Activated effector memory CD4-positive, alpha-beta T cell treated with Interleukin-2 at 50 U/mL for 16 hours (primary cell): ENCODE measurements at places on chromosomes 7 and 10.
A peak's percentile ranks its signal among the peaks of the same experiment; 100 is the strongest.

- no peak for DNase-seq
Observed at GRCh38 chr7:100975371-100975821, 6.0 kb downstream of the MUC12 start.

GRCh38 chr10:70843333-70843732 lies 27.6 kb downstream of the SGPL1 start:
- DNase-seq: no peak

DNA sequence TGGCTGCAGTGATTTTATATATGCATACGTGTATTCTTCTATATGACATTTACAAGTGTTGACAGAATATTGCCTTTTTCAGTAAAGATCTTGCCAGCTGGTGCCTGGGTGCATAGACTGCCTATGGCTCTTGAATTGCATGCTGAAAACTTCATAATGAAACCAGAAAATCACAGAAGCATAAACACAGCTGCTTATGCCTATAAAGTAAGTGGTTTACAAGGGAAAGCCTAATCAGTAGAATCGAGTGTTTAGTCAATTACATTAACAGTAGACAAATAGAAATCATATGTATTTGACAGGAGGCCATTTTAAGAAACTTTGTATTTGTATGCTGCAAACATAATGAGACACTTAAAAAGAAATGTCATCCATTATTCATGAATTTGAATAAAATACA lies 82.5 kb downstream of the TMEM168 start:
- DNase-seq: no peak

DNA sequence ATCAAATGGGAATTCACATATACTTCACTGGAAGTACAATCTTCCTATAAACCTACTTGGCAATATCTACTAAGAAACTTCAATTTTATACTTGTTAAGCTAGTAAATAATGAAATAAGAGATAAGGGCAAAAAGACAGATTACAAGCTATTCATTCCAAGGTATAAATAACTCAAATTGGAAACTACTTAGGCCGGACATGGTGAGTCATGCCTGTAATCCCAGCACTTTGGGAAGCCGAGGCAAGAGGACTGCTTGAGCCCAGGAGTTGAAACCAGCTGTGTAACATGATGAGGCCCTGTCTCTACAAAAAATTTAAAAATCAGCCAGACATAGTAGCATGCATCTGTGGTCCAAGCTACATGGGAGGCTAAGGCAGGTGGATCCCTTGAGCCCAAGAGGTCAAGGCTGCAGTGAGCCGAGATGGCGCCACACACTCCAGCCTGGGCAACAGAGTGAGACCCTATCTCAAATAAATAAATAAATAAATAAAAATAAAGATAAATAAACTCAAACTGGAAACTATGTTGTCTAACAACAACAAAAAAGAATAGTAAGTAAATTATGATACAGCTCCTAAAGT lies 37.6 kb downstream of the ARHGAP21 start:
- no peak for DNase-seq

DNA sequence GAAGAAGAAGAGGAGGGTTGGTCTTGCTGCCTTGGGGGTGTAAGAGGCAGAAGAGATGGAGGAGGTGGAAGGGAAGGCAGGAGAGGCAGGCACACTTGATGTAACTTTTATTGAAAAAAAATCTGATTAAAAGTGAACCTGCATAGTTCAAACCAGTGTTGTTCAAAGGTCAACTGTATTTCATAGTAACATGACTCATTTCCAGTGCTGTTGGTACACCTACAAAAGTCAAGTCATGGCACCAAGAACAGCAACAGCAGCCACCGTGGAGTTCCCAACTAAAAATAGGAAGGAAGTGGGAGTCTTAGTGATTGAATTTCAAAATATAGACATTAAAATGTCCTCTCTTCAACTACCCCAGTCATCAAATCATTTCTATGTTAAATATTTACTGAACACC lies 88.5 kb downstream of the CTNNA3 start:
- no peak for DNase-seq

DNA sequence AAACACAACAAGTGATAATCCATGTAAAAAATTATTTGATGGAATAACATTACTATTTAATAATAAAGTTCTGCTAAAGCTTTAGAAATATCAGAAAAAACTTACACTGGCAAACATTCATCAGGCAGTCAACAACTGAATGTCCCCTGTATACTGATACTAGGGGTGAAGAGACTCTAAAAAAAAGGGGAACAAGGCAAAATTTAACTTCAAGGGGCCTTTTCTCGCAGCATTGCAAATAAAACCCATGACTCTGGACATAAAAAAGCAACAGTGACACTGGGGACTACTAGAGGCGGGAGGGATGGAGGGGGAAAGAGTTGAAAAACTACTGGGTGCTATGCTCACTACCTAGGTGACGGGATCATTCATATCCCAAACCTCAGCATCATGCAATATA lies 5.8 kb upstream of the IFRD1 start:
- no peak for DNase-seq

DNA sequence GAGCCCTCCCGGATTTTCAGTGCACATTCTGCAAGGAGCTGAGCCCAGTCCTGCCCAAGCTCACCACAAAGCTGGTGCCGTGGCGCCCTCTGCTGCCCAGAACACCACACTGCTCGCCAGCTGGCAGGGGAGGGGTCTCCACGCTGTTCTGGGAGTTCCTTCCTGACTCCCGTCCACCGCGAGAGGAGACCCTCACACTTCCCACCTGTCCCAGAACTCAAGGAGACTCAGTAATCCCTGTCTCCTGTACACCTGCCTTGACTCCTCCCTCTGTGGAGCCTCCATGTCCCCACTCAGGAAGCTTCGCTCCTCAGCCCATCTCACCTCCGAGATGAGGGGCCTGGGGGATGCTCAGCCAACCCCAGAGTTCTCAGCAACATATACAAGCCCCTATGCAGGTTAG lies 11.3 kb downstream of the C10orf105 start:
- peak; percentile 55 for DNase-seq

- no peak for DNase-seq
Observed at GRCh38 chr10:1166101-1166827, 110.1 kb downstream of the WDR37 start.

- no peak for DNase-seq
Observed at GRCh38 chr10:99369126-99369525, 40.0 kb downstream of the CNNM1 start.

DNA sequence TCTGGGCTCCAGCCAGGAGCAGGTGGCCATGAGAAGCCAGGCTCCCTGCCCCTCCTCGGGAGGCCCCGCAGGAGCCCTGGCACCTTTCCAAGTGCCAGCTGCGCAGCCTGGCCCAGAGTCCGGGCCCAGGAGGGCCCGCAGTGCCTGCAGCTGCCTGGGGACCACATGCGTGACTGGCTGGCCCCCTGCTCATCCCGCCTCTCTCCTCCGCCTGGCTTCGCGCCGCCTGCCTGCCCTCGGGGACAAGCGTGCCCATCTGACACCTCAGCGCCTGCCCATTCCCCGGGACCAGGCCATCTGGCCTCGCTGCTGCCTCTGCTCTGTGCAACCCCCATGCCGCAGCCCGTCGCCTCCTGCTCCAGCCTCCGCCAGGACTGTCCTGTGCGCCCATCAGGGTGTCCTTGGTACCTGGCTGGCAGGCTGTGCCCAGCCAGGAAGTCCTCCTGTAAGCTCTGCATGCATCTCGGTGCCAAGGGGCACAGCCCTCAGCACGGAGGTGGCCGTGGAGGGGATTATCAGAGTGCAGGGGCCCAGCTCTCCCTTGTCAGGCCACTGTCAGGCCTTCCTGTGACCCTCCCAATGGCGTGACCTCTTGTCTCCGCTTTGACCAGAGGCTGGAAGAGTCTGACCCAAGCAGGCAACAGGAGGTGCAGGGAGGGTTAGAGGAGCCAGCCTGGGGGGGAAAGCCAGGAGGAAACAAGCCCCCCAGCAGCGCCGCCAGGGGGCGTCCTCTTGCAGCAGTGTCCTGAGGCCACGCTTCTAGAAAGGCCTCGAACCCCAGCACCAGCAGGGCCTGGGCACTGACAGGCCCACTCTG lies 50.5 kb downstream of the TMEM209 start:
- DNase-seq: no peak

DNA sequence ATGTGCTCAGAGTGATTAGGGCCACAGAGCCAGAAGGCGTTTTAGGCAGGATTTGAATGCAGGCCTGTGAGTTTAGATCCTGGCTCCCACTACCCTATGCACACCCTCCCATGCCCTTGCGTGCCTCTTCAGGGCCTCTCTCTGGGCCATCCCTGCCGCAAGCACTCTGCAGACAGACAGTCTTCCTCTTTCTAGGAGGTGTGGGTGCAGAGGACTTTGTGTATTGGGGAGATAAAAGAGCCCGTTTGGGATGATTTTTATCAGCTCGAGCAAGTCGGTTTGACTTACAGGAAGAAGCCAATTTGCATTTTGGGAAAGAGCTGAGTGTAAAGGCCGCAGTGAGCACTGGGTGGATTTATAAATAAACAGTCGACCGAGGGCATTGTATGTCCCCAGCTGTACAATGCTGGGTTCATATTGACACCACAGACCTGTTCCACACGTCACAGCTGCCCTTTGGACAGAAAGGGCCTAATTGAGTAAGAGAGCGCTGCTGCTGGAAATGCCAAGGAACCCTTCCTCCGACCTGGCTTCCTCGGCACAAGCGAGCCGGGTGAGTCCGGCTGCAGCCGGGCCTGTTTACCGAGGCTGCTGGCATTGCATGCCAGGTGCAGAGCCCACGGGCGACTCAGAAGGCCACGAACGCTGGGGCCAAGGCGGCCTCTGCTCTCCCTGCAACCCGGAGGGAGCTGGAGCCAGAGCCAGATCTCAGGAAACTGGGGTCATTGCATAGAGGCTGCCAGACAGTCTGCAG lies 25.1 kb downstream of the ZMIZ1 start:
- DNase-seq: no peak

DNA sequence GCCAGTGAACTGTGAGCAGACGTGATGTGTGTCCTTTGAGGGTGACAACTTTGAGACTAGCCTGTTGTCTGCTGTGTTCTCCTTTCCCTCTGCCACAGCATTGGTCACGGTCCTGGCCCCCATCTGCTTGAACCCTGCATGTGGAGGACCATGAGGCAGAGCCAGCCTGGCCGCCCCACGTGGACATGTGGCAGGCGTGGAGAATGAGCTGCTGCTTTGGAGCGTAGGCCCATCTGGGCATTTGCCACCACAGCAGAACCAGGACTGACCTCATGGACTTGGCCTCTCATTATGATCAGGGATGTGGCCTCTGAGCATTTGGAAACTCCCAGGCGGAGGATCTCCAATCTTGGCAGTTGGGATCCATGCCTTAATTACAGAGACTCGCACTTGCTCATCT lies 448.5 kb downstream of the TCERG1L start:
- DNase-seq: no peak

- no peak for DNase-seq
Observed at GRCh38 chr7:11746591-11746990, 85.4 kb downstream of the THSD7A start.

DNA sequence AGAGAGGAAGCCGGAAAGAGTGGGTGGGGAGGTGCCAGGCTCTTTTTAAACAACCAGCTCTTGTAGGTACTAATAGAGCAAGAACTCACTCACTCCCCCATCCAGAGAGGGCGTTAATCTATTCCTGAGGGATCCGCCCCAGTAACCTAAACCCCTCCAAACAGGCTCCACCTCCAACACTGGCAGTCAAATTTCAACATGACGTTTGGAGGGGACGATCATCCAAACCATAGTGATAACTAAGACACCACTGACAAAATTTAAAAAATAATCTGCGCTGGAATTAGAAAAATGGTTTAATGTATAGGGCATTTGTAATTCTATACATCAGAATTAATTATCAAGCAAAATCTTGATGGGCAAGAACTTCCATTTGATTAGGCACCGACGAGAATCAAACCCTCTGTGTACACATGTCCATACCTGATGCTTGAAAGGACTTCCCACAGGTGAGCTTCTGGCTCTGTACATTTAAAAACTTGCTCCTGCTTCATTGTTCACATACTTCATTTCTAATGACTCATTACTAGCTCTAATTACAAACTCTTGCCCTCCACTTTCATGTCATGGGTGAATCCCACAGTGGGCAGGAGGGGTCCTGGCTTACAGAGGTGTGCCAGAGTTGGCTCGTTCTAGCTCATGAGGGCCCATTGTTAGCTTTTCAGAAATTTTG lies 20.6 kb upstream of the KDM7A start:
- DNase-seq: no peak

- DNase-seq: no peak
Observed at GRCh38 chr10:71440506-71441035, 43.9 kb downstream of the CDH23 start.

GRCh38 chr10:125523347-125523746 lies 159.6 kb downstream of the TEX36 start:
- DNase-seq: no peak

DNA sequence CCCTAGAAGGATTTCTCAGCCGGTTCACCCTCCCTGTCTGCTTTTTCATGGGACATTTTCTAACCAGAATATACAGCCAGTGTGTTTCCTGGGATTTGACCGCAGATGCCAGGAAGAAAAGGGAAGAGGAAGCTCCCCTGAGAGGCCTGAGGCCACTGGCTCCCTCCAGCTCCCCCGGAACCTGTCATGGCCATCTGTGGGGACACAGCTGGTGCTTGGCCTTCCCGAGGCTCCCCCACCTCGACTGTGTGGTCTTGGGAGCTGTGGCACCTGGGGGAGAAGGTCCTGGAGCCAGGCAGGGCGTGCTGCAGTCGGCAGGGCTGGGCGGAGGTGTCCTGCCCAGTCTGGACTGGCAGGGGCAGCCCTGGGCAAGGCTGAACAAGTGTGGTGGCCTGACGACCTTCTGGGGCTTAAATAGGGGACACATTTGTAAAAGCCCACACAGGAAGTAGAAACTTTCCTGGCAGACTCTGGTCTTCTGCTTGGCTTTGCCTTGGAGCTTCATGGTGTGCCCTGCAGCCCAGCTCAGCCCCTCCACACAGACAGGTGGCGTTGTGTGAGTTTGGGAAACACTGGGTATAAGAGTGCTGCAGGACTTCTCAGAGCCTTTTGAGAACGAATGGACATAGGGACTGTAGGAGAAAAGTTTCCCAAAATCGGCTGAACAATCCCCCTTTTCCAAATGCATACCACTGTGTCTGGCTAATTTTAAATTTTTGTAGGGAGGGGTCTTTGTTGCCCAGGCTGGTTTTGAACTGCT lies 6.8 kb downstream of the BRI3 start:
- no peak for DNase-seq

- DNase-seq: peak; percentile 93
Observed at GRCh38 chr7:12211054-12211710, at the start of gene TMEM106B. TMEM106B (plus strand) TSS chr7:12211294; CDS start chr7:12214811, 3,517 bp downstream.

- DNase-seq: no peak
Observed at GRCh38 chr7:75981453-75982305, 12.7 kb downstream of the TMEM120A start.

DNA sequence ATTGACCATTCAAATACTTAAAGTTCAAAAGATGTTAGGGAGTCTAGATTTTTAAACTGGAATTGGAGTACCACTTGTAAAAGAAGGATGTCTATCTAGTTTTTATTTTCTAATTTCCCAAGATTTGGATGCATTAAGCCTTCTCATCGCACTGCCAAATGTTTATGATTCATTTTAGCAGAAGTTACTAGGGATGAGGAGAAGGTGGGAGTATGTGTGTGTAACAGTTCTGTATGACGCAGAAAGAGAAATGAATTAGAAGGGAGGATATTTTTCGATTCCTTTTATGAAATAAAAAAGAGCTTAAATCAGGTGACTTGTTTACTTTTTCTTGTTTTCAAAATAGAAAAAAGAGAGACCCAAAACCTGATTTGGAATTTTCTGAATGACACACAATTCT lies 6.8 kb upstream of the SLK start:
- DNase-seq: no peak
